Uterine smooth muscle cell (primary cell): ENCODE measurements at places on chromosomes 3 and 15. TPM values are rescaled to one million over a fixed set of nuclear protein-coding genes. Genes with fewer than 3 reads are reported as not detected.

TRIM42 gene
- not detected in 2 replicates for total RNA-seq

PIGX gene
- total RNA-seq = 19.6 and 35.7 TPM in 2 replicates

ISG20 gene
- 1.7 and 4.2 TPM in 2 replicates for total RNA-seq

HTR3E gene
- not detected in 2 replicates for total RNA-seq

SCAMP2 gene
- 21.2 and 22.6 TPM in 2 replicates for total RNA-seq

GP5 gene
- total RNA-seq = under 0.01 TPM in 1 of 2 replicates, not detected in the other

APOD gene
- total RNA-seq = 0.11 and 0.37 TPM in 2 replicates

COLQ gene
- total RNA-seq = 0.66 and 0.75 TPM in 2 replicates

DAZL gene
- not detected in 2 replicates for total RNA-seq

SLC15A2 gene
- total RNA-seq = 0.11 and 0.75 TPM in 2 replicates

MAN2A2 gene
- 13.6 and 15.5 TPM in 2 replicates for total RNA-seq

CEMIP gene
- 5.0 and 14.6 TPM in 2 replicates for total RNA-seq

MKRN3 gene
- 0.37 and 0.89 TPM in 2 replicates for total RNA-seq

GPR149 gene
- total RNA-seq = not detected in 2 replicates

GOLGA8J gene
- under 0.01 and 0.11 TPM in 2 replicates for total RNA-seq

GPR160 gene
- 0.22 and 0.50 TPM in 2 replicates for total RNA-seq

MED12L gene
- total RNA-seq = 0.25 and 0.33 TPM in 2 replicates

GNAT1 gene
- total RNA-seq = not detected in 2 replicates

GRK7 gene
- under 0.01 TPM in 1 of 2 replicates, not detected in the other for total RNA-seq

BDH1 gene
- 3.9 and 8.2 TPM in 2 replicates for total RNA-seq

TRPM1 gene
- total RNA-seq = not detected in 2 replicates

IL17RE gene
- 0.62 and 2.0 TPM in 2 replicates for total RNA-seq

GASK1A gene
- 2.2 and 3.9 TPM in 2 replicates for total RNA-seq

TM4SF1 gene
- total RNA-seq = 65.1 and 287 TPM in 2 replicates

MB21D2 gene
- total RNA-seq = 7.6 and 18.7 TPM in 2 replicates
